ENCODE measurements at places on chromosomes 6 and 20.

DNA sequence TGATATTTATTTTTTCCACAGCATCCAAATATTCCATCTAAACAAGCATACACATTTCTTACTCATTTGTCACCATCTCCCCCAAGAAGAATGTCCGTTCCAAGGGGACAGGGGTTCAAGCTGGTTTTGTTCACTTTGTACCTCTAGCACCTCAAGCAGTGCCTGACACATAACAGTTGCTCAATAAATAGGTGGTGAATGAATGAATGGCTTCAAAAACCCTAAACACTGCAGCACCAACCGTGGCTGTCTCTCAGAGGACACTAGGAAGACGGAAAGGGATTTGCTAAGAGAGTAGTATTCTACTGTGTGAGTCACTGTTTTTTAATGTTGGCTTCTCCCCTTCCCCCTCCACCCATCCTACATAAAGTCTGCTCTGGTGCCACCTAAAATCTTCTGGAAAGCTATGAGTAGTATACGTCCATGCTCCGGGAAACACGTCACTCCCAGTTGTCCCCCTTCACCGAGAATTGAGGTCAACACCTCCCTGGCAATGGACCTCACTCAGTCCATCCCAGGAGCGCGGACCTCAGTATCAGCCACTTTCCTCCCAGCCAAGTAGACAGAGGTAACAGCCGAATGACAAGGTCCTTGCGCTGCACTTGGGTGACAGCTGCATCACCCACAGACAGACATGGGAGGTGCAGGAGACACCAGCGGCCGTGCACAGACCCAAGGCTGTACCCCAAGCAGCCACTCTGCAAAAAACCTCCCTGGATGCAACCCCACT, 107.4 kb downstream of the PREX1 start:
- DNase-seq, result no peak

DNA sequence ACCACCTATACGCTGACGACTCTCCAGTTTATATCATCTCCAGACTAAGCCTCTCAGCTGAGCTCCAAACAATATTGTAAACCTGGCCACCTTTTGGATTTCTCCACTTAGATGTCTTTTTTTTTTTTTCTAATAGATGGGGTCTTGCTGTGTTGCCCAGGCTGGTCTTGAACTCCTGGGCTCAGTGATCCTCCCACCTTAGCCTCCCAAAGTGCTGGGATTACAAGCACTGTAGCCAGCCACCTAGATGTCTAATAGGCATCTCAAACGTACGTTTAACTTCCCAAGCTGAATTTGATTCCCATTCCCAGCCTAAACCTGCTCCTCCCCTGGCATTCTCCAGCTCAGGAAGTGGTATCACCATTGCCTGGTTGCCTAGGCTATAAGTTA, 5.2 kb downstream of the DDR1 start:
- DNase-seq, result no peak

- no peak for DNase-seq
These were observed 111.6 kb upstream of the UST start for GRCh38 chr6:148635070-148635743.

DNA sequence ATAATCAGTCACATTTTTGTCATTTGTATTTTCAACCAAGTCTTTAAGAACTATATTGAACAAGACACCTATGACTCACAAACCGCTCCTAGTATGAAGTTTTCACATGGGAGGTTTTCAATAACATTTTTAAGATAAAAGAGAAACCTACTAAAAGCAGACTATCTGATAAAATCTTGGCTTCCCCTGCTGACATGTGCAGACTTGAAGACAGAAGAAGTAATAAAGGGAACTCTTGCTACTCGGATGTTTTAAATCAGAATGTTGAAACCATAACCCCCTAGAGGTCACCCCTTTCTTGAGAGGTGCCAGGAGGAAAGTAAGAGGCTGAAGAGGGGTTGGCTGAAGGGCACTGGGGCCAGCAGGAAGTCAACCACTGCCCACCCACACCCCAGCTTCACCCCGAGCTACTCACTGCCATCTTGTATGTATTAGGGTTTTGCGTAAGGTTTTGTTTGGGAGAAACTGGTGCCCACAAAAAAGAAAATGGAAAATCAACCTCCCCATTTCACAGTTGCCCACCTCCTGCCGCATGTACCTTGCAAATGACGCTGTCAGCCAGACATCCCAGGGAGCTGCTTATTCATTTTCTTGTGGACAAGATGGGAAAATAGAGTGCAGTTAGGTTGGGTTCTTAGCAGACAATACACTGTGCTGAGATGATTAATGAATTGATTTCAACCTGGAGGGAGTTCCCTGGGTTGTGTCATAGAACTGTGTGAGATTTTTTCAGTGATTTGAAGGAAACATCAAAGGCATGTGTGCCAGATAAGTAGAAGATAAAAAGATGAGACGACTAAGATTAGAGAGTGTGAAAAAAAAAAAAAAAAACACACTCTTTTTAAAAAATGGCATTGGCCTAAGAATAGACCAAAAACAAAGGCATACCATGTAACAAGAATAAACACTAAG, 83.2 kb upstream of the TAB2 start:
- no peak for DNase-seq

DNA sequence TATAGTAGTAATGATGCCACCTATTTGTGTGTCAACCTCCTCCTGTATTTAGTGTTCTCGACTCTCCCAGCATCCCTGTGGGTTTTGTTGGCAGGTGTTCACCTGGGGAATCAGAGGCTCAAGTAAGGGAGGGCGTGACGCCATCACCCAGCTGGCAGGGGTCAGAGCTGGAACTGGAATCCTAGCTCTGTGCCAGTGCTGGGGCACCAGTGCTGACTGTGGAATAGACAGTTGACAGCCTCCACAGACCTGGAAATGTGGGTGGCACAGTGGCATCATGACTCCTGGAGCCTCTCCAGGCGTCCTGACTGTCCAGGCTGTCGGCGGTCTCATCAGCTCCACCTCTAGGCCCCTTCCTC, 102.8 kb downstream of the SYCP2 start:
- no peak for DNase-seq

DNA sequence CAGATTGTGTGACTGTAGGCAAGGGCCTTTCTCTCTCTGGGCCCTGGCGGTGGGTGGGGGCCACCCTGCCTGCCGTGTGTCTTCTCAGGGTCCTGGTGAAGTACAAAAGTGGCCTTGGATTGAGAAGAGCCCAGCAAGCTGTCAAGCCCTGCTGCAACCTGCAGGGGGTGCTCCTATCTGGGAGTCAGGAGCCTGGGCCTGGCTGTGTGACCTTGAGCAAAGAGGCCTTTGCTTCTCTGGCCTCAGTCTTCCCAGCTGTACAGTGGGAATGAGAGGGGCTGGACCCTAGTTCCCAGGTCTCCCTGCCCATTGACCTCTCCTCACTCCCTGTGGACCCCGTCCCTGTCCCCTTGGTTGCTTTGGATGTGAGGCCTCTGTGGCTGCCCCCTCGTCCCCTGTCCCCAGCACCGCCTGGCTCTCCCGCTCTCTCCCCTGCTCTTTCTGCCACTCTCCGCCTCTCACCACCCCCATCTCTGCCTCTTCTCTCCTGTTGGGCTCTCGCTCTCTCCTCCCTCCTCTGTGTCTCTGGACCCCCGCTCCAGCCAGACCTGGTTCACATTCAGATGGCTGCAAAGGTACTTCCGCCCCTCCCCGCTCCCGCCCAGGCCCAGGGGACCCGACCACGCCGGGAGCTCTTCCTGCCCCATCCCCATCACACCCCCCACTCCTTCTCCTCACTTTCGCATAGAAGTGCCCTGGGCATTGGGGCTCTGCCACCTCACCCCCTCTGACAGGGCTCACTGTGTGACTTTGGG, 46.7 kb downstream of the SRC start:
- no peak for DNase-seq

DNA sequence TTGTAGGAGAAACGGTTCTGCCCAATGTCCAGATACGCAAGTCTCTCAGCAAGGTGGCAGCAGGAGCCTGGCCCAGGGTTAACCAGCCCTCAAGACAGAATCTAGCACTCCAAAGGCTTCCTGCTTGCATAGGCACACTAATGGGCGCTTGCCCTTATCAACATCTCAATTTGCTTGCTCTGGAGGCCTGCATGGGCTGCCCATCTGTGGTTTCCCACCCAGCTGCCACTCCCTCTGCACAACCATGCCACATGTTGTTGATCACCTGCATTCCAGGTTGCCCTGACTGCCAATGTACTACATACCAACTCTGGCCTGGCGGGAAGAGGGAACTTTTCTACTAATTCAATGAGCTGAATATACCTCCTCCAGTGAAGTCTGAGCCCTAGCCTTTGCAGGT, 74.6 kb downstream of the ATG5 start:
- DNase-seq, result no peak

DNA sequence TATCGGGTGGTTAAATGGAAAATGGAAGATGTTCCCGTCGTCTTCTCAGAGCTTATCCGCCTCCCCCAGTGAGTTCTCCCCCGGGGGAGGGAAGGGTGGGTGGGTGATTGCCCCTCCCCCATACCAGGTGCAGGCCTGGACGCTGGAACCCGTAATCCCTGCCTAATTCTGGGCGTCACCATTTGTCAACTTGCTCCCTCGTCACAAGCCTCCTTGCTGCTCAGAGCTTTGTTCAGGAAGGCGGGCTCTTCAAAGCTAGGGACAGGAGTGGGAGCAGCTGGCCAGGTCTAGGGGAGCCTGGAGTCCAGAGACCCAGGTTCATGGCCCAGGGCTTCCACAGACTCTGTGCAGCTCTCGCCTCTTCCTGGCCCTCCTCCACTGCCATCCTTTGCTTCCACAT, 25.6 kb downstream of the CDH22 start:
- DNase-seq, result no peak

DNA sequence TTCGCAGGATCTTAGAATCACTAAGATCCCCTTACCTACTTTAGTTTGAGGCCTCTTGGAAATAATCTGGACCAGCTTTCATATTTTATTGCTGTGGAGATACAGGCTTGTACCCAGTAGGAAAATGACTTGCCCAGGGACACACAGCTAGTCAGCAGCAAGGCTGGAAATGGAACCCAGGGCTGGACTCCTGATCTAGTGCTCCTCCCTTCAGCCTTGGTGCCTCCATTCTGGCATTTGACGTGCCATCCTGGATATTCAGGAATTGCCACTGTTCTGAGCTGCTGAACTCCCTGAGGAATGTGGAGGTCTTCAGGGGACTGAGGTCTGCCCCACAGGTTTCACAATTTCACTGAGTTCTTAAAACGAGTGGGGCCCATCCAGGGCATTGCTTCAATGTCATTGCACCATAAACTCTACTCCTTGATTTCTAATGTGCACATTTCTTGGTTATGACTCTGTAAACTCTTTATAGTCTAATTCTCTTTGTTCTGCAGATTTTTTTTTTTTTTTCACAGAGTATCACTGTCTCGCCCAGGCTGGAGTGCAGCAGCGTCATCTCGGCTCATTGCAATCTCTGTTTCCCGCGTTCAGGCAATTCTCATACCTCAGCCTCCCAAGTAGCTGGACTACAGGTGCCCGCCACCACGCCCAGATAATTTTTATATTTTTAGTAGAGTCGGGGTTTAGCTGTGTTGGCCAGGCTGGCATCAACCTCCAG, 26.7 kb upstream of the CDKN1A start:
- DNase-seq, result no peak

DNA sequence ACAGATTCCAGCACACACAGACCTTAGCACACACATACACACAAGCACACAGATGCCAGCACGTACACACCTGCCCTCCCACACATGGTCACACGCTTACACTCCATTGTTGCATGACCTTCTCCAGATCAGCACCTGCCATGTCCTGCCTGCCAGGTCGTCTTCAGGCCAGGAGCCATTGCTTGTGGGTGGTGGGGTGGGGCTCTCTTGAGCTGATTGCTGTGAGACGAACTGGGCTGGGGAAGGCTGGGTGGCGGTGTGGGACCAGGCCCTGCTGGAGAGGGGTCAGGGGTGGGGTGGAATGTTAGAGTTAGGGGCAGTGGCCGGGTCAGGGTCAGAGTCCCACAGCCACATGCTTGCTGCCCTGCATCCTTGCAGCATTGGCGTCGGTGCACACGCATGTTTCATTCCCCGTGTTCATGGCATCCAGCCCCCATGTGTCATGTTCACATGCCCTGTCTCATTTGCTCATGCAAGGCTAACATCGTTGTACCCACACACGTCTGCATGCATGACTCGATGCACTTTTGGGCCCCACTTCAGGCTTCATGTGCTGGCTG, 6.5 kb upstream of the NPBWR2 start:
- no peak for DNase-seq

DNA sequence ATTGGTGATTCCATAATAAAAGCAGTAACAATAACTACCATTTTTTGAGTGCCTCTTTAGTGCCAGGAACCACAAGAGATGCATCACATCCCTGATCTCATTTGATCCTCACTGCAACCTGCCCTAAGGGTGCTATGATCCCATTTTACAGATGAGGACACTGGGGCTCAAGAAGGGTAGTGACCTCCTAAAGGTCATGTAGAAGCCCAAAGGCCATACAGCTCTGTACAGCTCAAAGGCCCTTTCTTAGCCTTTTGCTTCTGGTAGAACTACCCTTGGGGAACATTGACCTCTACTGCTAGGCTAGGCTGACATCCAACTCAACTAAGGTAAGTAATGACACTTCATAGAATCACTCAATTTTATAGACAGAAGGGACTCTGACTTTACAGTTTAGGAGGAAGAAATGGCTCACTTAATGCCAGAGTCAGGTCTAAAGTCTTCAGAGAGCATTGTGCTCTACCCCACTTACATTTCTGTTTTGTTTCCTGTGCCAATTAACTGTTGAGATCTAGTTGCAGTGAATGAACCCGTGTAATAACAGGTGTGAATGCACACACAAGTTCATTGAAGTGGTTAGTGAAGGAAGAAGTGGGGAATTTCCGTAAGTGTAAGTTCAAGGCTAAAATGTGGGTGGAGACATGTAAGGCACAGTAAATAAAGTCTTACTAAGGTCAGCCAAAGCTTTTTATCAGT, 10.7 kb downstream of the SLC9A8 start:
- no peak for DNase-seq

GRCh38 chr6:7624796-7625710, 35.1 kb downstream of the SNRNP48 start:
- no peak for DNase-seq

DNA sequence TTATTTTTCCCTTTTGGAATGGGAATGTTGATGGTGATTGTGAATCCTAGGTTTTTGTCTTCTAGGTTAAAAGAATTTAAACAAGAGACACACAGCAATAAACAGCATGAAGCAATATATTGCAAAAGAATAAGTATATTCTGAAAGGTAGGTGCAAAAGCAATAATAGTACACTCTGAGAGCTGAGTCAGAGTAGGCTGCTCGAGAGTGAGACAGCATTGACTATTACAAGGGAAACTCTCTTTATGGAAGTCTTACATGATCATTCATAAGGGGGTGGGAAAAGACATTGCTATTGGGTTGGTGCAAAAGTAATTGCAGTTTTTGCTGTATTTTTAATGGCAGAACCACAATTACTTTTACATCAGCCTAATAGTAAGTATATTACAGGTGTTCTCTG, 25.0 kb downstream of the FBXO5 start:
- DNase-seq, result no peak

DNA sequence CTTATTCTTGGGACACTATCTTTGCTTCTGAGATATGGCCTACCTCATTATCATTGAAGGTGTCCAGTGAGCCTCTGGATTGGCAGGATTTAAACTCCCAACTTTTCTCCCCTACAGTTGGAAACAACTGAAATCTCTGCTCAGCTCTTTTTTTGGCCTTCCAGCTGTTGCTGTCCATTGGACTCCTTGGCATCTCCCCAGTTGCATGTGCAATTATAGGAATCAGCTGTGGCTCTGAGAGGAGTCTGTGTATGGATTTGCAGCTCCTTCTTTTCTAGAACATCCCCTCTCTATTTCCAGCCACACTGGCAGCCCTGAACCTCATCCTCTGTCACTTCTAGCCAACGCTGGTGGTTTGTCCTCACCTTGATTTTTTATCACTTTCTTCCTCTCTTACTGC, 21.2 kb downstream of the RAB22A start:
- DNase-seq, result no peak

All from stimulated activated CD8-positive, alpha-beta memory T cell treated with anti-CD3 and anti-CD28 coated beads, Interleukin-7, amount 100 ng/mL, for 24 hours (primary cell).